ENCODE measurements at places on chromosomes 11 and 22. TPM values are rescaled to one million over a fixed set of nuclear protein-coding genes. Genes with fewer than 3 reads are reported as not detected.

The C11orf21 gene
- total RNA-seq = 1.3 TPM

The PGAP2 gene
- total RNA-seq = 13.0 TPM

The OR52N4 gene
- not detected for total RNA-seq

The TNRC6B gene
- 61.1 TPM for total RNA-seq

Data from cardiac muscle cell (in vitro differentiated cells and primary cell).